ENCODE measurements at places on chromosomes 2 and 18. TPM values are rescaled to one million over a fixed set of nuclear protein-coding genes. Genes with fewer than 3 reads are reported as not detected.

LYPD6 gene
- total RNA-seq, result 10.2 TPM

SCN3A gene
- not detected for total RNA-seq

SERPINB3 gene
- total RNA-seq, result not detected

YIPF4 gene
- total RNA-seq, result 25.8 TPM

PDE11A gene
- total RNA-seq, result 1.5 TPM

GAREM2 gene
- 11.5 TPM for total RNA-seq

C1QL2 gene
- not detected for total RNA-seq

CPO gene
- total RNA-seq, result 1.5 TPM

DNA sequence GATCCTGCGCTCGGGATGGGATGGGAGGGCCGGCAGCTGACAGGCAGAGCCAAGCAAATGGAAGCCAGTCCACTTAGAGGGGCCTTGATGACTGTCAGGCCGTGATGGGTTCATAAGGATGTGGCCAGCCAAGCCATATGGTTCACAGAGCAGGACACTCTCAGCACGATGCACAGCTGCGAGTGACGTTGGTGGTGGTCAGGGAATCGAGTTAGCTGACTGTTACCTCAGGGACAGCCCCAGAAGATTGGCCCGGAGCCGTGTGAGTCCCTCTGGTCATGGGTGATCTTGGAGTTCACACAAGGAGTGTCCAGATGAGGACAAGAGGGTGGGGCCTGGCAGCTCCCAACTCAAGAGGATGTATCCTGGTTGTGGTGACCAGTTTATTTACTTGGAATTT is 70.2 kb downstream of the TPGS2 start:
- no peak for DNase-seq

GRCh38 chr2:152455738-152456137 is 120.8 kb downstream of the FMNL2 start:
- no peak for DNase-seq

DNA sequence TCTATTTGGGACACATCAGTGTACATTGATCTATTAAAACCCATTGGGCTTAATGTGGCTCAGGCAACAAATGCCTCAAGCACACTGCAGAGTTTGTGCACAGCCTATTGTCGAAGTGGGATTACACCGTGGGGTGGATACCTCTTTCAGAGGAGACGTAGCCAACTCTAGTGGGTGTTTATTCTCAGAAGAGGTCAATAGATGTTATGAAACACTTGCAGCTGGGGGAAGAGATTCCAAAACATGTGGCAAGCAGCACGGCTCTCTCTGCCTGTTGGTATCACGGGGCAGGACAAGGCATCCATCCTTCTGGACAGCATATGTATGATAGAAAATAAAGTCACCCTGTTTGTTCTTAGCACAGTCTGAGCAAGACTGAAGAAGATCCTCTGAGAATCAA is 121.4 kb upstream of the COPS8 start:
- DNase-seq, result peak; percentile 12

- DNase-seq, result peak; percentile 94
These were observed 73.1 kb upstream of the PXDN start for GRCh38 chr2:1817256-1818051.

DNA sequence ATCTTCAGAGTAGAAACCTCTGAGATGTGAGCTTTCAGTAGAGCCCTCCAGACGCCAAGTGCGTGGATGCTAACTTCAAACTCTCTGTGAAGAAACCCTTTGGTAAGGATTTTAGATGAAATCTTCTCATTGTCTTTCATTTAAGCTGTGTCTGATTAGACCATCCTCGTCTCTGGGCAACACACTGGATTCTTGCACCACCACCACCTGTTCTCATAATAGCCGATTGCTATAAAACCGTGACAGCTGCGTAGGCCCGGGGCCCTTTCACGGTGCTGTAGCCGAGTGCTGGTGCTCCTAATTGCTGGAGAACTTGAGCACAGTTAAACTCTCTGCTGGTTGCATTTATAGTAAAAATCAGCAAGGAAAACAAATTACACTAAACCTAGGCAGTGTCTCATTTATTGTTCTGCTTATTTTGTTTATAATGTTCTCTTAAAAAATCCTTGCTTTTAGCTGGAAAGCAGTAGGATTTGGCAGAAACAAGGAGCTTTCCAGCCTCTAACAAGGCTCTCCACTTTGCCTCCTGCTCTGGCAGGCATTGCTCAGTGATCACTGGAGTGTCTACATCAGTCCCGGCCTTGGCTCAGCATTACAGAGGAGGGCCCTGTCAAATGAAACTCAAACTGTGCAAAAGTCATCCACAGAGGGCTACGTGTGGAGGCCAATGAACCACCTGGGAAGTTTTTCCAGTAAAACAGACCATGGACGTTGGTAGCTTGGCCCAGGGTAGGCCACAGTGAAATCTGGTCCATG is 40.9 kb upstream of the MBP start:
- DNase-seq, result no peak

- no peak for DNase-seq
These were observed 61.0 kb downstream of the DAW1 start for GRCh38 chr2:227932403-227932802.

DNA sequence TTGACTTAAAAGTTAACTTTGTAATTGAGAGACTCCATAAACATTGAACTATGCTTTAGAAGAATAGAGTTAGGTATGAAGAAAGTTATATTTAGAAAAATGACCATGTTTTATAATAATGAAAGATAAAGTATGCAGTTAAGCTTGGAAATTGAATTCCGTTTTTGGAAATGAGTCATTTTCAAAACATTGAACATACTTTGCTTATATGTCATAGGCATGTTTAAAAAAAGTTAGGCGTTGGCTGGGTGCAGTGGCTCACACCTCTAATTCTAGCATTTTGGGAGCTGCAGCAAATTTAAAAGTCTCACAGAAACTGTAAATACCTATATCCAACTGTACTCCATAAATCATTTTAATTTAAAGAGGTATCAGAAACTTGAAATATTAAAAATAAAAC is 607.4 kb downstream of the CBLN2 start:
- DNase-seq, result no peak

GRCh38 chr2:126754240-126755004 is 98.5 kb downstream of the GYPC start:
- no peak for DNase-seq

DNA sequence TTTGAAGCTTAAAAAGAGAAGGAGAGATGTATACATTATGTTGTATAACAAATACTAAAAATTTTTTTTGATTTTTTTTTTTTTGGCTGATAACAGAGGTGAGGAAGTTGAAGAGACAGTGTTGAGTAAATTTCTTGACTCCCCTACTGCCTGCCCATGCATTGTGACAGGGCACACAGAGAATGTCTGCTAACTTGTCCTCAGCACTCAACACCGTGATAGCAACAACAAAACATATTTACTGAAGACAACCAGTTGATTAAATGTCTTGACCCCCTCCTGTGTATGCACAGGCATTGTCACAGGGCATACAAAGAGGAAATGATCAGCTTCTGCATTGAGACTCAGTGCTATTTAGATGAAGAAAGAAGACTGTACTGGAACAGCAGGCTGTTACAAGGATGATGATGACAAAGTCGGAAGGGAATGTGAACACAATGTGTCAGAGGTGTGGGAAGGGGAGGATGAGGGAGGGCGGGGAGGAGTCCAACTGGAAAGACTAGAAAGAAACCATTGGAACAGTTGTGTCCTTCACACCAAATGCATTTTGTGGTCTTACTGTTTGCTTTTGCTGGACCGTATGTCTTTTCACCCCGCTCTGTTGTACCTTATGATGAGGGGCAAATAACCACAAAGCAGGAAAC is 89.5 kb downstream of the CERS6 start:
- no peak for DNase-seq

DNA sequence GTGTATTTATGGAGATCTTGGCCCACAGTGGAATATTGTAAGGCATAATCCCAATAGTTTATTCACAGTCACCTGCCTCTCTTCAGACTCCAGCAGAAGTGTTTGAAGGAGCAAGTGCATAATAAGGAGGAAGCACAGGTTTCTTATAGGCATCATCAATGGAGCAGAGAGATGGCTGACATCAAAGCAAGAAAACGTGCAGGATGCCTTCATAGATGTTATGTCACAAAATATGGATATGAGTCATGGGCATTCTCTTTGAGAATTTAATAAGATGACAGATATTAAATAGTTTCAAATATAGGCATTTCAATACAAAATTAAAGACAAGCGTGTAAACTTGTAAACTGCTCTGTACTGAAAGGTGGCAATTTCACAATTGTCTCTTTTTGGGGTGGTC is 4.0 kb upstream of the RND3 start:
- DNase-seq, result no peak

GRCh38 chr2:18213986-18214385 is 335.5 kb downstream of the KCNS3 start:
- no peak for DNase-seq

- DNase-seq, result no peak
These were observed 46.7 kb upstream of the ATP5MC3 start for GRCh38 chr2:175228179-175228578.

GRCh38 chr2:105989070-105989469 is 205.0 kb downstream of the UXS1 start:
- no peak for DNase-seq

DNA sequence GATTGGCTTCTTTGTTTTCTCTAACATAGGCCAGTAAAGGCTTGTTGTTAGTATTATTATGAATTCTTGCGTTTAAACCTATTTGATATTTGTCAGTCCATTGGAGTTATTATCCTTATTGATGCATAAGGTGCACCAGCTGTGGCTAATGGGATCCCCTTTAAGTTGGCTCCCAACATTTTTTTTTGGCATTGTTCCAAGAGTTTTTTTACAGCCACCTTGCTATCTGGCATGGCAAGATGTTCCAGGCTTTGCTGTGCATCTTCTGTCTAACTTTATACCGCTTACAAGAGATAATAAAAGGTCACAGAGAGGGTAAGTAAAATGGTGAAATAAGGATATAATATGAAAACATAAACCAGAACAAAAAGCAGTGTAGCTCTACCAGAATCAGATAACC is 157.5 kb upstream of the TACR1 start:
- no peak for DNase-seq

GRCh38 chr2:8939486-8940114 is 63.9 kb downstream of the MBOAT2 start:
- DNase-seq, result no peak

GRCh38 chr2:237503201-237503600 is 16.1 kb downstream of the MLPH start:
- no peak for DNase-seq

GRCh38 chr2:140344838-140345237 is 1564.6 kb upstream of the NXPH2 start:
- DNase-seq, result no peak

- DNase-seq, result no peak
These were observed 161.0 kb downstream of the DDX1 start for GRCh38 chr2:15752552-15753232.

- no peak for DNase-seq
These were observed 163.7 kb upstream of the RMP24 start for GRCh38 chr18:35808796-35809195.

DNA sequence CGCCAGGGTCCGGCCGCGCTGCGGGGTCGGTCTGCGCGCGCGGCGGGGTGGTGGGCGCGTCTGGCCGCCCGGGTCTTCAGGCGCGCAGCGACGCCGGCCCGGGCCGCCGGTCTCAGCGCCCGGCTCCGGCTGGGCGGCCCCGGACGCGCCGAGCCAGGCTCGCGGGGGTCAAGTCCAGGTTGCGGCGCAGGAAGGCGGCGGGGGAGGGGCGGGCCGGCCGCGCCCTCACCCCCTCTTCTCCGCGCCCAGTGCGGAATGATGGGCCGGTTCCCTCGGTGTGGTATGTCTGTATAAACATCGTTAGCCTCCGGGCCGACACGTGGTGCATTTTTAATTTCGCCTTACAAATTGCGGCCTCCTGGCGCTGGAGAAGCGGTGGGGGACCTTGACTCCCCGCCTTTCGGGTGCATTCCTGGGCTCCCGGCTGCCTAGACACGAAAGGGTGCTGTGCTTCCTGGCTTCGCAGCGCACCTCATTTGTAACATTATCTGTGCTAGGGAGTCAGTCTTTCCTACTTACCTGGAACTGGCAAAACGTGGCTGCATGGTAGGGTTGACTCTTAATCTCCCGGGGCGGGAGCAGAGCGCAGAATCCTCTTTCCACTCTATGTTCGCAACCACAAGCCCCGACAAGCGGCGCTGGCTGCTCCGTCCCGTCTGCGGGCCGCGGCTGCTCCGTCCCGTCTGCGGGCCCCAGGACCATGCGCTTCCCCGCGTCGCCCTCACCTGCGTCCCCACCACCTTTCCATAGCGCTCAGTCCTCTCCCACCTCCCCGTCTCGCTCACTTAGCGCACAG is 69.0 kb downstream of the CTAGE1 start:
- peak; percentile 86 for DNase-seq

- DNase-seq, result no peak
These were observed 376.1 kb upstream of the SOX11 start for GRCh38 chr2:5316001-5316490.

GRCh38 chr2:84741182-84741822 is 139.6 kb downstream of the TRABD2A start:
- DNase-seq, result peak; percentile 88

- DNase-seq, result no peak
These were observed 708.6 kb upstream of the ZEB2 start for GRCh38 chr2:145228506-145228905.

DNA sequence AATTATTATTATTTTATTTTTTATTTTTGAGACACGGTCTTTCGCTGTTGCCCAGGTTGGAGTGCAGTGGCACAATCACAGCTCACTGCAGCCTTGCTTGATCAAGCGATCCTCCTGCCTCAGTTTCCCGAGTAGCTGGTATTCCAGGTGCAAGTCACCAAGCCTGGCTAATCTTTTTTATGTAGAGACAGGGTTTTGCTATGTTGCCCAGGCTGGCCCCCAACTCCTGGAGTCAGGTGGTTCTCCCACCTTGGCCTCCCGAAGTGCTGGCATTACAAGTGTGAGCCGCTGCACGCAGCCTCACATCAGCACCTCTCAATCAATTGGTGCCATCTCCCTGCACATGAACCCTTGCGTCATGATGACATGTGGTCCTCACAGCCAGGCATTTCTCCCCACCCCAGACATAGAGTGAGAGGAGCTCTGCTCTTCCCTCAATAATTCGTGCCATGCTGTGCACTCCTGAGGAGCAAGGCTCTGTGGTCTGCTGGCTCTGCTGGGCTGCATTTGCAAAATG is 5.9 kb downstream of the INPP5D start:
- DNase-seq, result peak; percentile 10

GRCh38 chr2:234211797-234212196 is 161.3 kb downstream of the SPP2 start:
- DNase-seq, result no peak

DNA sequence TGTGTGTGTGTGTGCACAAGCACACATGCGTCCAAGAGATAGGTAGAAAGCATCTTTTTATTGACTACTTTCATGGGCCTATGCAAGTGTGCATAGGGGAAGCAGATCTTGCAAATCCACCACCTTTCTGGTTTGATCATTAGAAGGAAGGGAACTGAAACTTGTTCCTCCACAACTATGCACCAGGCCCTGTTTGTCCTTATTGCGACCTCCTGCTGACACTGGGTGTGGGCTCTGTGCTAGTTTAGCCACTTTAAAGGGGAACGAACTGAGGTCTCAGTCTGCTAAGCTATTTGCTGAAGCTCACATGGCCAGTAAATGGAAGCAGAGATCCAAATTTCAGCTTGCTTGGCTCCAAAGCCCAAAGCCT is 32.1 kb upstream of the INSIG2 start:
- DNase-seq, result no peak

DNA sequence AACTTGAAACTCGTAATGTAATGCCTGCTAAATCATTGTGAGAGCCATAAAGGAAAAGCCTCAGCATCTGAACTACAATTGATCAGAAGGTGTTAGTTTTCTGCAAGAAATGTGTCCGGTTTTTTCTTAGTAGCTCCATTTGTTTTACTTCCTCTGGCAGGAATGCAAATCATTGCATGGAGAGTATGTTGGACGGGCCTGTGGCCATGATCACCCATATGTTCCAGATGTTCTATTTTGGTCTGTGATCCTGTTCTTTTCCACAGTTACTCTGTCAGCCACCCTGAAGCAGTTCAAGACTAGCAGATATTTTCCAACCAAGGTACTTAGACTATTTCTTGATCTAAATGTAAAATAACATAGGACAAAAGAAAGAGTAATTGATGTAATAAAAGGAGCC is 126.6 kb downstream of the DPP4 start:
- DNase-seq, result no peak

Data from endodermal cell (in vitro differentiated cells).